Effector memory CD8-positive, alpha-beta T cell (primary cell): ENCODE measurements at places on chromosomes 6 and 20.

DNA sequence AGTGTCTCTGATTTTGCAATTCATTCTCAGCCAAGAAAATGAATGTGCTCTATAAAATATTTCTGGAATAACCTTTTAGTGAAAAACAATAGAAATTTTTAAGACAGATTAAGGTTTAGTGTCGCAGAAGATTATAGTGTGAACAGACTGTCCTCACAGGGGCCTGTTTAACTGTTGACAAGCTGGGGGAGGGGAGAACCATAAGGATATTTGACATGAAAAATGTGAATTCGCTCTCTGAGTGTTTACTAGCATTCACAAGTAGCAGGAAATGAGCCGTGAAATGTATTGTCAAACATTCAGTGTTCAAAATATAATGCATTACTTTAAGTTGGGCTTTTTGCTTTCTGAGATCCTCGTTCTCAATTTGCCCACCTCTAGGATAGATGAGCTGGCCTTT lies 134.8 kb upstream of the TSHZ2 start:
- DNase-seq = no peak

DNA sequence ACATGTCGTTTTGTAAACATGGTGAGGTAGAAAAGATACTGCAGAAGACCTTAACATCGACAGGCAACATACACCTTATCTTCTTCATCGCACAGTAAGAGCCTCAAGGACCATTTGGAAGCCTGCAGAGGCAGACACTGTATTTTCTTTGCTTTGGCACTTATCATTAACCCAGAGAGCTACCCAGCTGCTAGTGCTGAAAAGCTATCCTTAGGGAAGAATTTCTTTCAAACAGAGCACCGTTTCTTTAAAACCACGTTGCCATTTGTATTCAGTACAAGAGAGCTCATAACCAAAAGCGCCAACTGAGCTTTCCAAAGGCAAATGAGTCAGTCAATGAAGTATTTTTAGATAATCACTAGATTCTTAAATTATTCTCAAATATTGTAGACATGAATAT lies 306.6 kb downstream of the EPM2A start:
- DNase-seq = no peak

DNA sequence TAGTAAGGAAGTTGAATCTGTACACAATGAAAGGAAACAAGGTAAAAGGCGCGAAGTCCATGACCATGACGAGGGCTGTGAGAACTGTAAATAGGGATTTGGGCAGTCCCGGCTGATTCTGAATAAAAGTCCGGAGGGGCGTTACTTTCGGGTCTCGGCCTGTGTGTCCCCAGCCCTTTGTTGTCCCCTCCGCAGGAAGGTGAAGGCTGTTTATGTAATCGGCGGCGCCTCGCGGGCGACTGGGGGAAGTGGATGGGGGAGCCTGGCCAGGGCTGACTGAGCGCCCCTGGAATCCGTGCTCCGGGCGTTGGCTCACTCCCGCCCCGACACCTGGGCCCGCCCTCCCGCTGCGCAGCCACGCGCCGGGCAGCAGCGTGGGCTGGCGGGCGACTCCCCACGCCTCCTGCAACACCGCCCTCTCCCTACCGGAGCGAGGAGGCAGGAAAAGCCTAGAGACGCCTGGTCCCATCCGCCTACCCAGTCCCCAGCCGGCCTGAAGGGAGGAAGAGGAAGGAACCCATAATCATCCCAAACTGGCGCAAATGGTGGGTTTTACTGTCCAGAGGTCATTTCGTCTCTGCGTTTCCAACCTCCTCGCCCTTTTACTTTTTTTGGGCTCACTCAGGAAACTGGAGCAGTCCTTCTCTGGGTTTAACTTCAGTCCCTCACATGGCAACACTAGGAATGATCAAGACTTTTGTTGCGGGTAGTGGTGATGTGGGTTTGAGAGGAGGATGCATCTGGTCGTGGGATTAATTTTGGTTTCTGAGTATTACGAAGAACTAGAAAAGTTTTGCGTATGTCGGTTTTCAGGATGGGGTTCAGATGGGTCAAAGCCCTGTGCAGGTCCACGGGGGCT lies 12.1 kb downstream of the TRIM31 start:
- DNase-seq = no peak

DNA sequence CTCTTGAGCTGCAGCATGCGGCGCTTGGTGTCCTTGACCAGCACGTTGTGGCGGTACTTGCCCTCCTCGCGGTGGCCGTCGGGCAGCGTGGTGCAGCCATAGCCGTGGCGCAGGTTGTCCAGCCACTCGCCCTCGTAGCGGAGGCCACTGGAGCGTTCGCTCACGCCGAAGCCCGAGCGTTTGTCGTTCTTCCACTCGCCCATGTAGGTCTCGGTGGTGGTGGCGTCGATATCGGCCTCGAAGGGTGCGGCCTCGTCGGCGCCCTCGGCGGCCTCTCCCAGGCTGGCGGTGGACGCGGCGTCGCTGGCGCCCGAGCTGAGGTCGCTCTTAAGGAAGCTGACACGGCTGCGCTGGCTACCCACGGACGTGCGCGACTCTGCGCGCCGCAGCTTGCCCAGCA lies 27.3 kb downstream of the JPH2 start:
- DNase-seq = no peak

GRCh38 chr6:30219244-30219643 lies 6.0 kb upstream of the TRIM26 start:
- peak; percentile 37 for DNase-seq
